ENCODE measurements at places on chromosomes 16 and 17.

DNA sequence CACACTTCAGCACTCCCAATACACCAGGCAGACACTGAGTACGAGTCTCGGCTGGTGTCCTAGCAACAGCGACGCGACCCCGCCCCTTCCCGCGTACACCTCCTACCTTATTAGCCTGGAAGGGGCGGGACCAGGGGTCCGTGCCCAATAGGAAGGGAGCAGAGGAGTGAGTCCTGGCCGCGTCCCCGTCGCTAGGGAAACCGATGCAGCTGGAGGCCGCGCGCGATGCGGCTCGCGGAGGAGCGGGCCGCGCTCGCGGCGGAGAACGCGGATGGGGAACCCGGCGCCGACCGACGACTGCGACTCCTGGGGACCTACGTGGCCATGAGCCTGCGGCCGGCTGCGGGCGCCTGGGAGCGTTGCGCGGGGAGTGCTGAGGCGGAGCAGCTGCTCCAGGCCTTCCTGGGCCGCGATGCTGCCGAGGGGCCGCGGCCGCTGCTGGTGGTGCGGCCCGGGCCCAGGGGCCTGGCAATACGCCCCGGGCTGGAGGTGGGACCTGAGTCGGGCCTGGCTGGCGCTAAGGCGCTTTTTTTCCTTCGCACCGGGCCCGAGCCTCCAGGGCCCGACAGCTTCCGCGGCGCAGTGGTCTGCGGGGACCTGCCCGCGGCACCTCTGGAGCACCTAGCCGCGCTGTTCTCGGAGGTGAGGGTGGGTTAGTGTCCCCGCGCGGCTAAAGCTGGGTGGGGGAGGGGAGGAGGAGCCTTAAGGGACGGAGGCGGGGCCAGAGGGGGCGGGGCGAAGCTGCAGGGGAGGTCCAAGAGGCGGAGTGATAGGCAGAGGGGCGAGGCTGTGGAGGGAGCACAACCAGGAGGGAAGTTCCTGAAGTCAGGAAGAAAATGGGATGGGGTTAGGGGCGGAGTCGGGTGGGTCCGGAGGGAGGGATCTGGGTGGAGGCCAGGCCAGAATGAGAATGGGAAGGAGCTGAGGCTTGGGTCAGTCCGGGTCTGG is at the start of gene DNAH9:
Gene DNAH9 (plus strand): TSS at position 197 of the 948 bp plus-strand sequence. CDS start 29 bp downstream, at position 226.
- DNase-seq, result peak; percentile 27

GRCh38 chr17:74677558-74678466 is 34.9 kb downstream of the CD300LF start:
- peak; percentile 1 for DNase-seq

DNA sequence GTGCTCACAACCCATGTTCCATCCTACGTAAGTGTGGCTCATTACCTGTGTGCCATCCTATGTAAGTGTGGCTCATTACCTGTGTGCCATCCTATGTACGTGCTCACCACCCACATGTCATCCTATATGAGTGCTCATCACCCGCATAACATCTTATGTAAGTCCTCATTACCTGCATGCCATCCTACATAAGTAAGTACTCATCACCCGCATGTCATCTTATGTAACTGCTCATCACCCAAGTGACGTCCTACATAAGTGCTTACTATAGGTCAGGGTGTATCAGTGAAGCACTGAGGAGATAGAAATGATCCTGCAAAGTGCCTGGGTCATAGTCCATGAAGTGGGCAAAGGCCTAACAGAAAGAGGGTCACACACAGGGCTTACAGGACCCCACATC is 93.1 kb downstream of the AXIN2 start:
- DNase-seq, result no peak

GRCh38 chr17:28174352-28175046 is 132.0 kb downstream of the NLK start:
- DNase-seq, result no peak

GRCh38 chr16:27639561-27640276 is 89.8 kb downstream of the KATNIP start:
- peak; percentile 67 for DNase-seq

GRCh38 chr16:927406-927805 is 43.4 kb downstream of the LMF1 start:
- no peak for DNase-seq

DNA sequence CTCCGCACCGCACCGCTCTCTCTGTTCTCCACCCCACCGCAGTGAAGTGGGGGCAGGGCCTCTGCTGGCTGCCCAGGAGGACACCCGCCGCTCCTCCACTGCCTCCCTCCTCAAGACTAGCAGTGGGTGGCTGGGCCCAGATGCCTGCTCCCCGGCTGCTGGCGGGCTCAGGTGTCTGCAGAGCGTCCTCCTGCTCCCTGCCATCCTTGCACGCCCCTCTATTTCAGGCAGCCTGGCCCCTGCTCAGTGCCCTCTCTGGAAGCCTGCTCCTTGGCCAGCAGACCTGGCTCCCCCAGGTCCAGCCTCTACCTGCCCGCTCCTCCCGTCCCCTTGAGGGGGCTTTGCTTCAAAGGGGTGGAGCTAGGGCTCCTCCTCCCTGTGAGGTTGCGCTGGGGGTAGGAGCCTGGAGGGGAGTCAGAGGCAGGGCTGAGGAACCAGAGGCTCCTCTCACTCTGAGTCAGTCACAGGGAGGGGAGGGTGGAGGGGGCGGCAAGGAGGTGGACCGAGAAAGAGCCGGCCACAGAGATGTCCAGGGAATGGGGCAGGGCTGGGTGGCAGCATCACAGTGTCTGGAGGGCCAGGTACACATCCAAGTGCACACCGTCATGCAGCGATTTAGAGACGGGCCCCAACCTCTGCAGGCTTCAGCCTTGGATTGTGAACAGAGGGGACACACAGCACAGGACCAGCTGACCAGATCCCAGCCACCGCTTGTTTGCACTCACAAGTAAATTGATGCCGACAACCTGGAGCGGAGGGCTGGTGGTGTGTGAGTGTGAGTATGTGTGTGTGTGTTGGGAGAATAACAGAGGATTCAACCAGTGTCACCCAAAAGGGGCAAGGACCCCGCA is 9.8 kb upstream of the TMEM92 start:
- no peak for DNase-seq

All from fibroblast of lung (primary cell).